PC-3 (cell line): ENCODE measurements at places on chromosomes 2 and 18.

- peak; percentile 13 for DNase-seq
These were observed 639 bp downstream of the MRO start for GRCh38 chr18:50819027-50819727.

- no peak for DNase-seq
These were observed 30.9 kb downstream of the FHOD3 start for GRCh38 chr18:36328385-36328858.

DNA sequence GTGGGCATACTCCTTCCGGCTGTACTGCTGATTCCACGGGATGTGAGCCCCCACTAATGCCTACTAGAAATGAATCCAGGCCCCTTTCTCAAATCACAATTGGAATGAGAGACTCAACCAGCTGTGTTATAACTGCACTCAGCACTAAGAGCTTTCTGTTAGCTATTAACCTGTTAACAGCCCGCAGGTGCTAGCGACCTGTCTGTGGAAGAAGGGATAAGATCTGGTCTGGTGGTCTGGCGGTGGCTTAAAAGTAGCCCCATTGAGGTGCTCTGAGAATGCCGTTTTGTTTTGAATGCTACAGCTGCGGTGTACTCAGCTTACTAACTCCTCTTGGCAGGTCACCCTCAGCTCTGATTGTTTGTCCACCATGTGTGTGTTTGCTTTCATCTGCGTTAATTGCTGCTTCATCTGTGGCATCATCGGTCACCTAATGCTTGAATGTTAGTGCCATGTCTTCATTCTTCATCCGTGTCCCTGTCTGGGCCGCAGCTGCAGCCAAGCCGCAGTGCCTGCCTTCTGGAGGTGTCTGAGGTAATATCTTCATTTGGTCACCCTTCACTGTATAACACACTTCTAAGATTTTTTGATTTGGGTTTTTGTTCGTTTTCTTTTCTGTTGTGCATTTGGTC, 16.3 kb downstream of the RAB12 start:
- no peak for DNase-seq

DNA sequence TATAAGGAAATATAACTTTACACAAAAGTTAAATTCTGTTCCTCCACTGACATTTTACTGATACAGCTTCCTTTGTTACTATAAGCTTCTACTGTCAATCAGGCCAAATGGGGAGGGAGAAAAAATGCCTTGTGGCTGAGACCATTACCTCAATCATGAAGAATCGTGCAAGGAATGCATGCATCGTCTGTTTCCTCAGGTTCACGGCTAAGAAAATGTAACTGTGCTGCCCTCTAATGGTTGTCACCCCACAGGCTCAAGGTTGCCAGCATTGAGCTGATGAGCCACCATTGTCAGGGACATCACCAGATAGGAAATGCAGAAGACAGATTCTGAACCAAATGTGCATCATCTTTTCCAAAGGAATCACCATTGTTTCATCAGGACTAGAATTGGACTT, 426.9 kb downstream of the CDH2 start:
- DNase-seq, result peak; percentile 77

DNA sequence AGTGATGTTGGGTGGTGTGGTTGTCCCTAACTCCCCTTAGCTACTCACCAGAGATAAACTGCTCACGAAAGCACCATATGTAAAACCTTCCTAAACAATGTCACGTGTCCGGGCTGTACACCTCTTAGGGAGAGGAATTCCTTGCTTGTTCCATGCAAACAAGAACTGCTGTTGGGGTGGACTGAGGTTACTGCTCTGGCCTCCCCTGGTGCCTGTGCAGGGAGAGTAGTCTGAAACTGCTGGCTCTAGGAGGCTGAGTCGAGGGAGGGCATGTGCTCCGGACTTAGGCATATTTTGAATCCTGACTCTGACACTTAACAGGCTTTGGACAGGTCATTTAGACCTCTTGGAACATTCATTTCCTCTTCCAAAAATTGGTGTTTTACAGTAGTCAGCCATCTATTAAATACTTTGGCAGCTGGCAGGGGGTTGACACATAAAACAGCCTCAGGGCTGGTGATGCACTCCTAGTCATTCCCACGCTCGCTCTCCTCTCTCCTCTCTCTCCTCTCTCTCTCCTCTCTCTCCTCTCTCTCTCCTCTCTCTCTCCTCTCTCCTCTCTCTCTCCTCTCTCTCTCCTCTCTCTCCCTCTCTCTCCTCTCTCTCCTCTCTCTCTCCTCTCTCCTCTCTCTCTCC, 10.6 kb downstream of the THNSL2 start:
- peak; percentile 80 for DNase-seq

- no peak for DNase-seq
These were observed 213.4 kb downstream of the HNMT start for GRCh38 chr2:138177693-138178092.

GRCh38 chr2:181440919-181441318, 16.3 kb upstream of the ITGA4 start:
- DNase-seq, result no peak
